ENCODE measurements at places on chromosomes 7 and 10.

GRCh38 chr7:100584683-100585510 is 1.0 kb downstream of the LRCH4 start:
- no peak for DNase-seq

DNA sequence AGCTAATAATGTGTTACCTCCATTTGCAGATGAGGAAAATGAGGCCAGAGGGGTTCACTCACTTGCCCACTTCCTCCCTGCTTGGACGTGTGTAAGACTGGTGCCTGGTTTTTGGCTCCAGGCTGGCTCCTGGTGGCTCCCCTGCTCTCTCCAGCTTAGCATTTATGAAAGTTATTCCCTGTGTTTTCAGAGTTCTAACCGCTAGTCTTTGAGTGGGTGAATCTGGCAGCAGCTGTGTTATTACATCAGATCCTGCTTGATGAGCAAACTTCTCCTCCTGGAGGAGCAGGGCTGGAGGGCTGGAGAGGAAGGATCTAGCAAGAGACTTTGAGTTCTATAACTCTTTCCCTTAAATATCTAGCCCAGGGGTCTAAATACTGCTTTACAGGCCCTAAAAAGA is 80.9 kb upstream of the AGBL3 start:
- DNase-seq: peak; percentile 85

DNA sequence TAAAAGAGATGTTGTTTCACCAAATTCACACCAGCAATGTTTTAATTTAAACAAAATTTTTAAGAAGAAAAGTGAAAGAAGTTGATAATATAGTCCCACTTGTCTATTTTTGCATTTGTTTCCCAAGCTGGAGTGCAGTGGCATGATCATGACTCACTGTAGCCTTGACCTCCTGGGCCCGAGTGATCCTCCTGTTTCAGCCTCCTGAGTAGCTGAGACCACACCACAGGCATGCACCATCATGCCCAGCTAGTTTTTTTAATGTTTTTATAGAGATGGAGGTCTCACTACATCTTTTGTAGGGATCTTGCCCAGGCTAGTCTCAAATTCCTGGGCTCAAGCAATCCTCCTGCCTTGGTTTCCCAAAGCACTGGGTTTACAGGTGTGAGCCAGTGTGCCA is 14.1 kb upstream of the NDUFA5 start:
- DNase-seq: no peak

GRCh38 chr10:91289305-91289704 is 68.8 kb downstream of the PCGF5 start:
- DNase-seq: no peak

DNA sequence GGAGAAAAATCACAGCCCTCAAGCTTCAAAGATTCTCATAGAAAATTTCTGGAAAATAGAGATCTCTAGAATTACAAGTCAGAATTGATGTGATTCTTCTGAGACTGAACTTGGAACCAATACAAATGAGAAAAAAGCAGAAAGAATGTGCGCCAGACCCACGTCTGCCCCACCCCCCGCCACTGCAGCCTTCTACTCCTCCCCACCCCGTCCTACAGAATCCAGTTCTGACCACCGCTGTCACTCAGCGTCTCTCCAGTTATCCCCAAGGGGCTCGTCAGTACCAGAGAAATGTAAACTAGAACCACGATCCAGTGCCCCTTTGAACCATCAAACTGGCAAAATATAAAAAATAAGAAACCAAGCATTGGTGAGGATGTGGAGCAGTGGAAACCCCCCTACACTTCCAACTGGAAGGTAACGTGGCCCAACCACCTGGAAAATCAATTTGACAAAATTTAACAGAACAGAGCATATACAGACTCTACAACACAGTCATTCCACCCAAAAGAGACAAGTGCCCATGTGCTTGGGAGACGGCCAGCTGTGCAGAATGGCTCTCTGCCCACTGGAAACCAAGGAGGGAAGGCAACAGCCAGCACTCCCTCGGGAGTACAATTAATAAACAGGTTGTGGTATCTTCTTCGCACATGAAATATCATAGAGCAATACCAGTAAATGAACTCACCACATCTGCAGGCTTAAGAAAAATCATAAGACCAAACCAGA is 397.9 kb downstream of the TNS3 start:
- peak; percentile 64 for DNase-seq

DNA sequence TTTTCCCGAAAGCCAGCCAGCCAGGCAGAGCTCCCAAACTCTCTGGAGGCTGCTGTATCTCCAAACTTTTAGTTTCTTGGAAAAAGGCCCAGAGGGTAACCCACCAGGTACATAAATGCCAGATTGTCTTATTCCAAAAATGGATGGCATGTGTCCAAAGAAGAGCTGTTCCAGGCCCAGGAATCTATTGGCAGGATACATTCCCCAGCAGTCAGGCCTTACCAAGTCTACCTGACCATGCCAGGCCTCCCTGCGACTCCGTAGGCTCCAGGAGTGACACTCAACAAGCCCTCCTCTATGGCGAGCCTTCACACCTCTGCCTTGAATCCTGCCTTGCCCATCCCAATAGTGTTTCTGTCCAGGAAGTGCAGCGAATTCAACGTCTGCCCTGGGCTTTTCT is 95.6 kb downstream of the GRB10 start:
- no peak for DNase-seq

DNA sequence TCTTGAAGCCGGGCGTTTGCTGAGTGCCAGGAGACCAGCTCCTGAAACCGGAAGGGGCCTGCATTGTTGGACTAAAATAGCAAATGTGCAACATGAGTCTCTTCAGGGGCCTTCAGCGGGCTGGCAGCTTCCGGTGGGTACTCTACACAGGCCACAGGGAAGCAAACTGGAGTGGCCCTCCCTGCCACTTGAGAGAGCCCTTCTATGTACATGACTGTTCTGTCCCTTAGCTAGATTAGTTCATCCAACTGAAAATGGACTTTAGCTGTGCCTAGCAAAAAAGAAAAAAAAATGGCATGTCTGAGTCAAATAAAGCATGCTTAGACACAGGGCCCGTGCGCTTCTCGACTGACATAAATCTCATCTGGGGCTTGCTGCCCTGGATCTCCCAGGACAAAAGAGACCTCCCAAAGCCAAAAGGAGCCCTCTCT is 115.3 kb upstream of the TCF7L2 start:
- DNase-seq: peak; percentile 62

- DNase-seq: peak; percentile 71
Measured at GRCh38 chr10:11242443-11243387, 225.0 kb downstream of the CELF2 start.

- no peak for DNase-seq
Measured at GRCh38 chr7:25454020-25454419, 225.7 kb upstream of the NPVF start.
